Hippocampal formation (tissue), 2 donors: ENCODE measurements at places on chromosomes 13 and 19.

- DNase-seq = no peak
Observed at GRCh38 chr19:35781650-35782049, 6.3 kb downstream of the ARHGAP33 start.

DNA sequence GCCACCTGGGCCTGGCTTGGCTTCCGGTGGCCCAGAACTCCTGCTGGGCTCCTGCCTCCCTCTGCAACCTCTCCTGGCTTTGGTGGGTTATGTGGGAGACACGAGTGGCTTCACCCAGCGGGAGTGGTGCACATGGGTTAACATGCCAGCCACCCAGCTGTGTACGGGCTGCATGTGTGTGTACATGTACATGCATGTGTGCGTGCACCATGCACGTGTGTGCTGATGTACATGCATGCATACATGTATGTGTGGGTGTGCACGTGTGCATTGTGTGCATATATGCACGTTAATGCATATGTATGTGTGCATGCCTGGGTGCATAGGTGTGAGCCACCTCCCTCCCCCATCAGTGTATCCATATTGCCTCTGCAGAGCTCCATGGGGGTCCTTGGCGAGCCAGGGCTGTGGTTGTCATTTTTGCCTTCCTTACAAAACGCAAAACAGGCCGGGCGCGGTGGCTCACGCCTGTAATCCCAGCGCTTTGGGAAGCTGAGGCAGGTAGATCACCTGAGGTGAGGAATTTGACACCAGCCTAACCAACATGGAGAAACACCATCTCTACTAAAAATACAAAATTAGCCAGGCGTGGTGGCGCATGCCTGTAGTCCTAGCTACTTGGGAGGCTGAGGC is 12.5 kb downstream of the GNA11 start:
- no peak for DNase-seq

DNA sequence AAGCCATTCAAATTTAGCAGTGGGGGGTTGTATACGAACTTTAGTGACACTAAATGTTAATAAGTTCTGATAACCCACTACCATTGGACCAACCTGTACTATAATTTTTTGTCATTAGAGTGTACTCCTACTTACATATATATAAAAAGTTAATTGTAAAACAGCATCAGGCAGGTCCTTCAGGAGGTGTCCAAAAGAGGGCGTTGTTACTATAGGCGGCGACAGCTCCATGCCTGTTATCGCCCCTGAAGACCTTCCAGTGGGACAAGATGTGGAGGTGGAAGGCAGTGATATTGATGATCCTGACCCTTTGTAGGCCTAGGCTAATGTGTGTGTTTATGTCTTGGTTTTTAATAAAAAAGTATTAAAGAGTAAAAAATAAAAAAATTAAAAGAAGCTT is 27.5 kb downstream of the SPRYD7 start:
- DNase-seq = no peak

- no peak for DNase-seq
Observed at GRCh38 chr19:743168-743687, 7.7 kb upstream of the MISP start.

- no peak for DNase-seq
Observed at GRCh38 chr19:30374865-30375552, 2.8 kb downstream of the ZNF536 start.

DNA sequence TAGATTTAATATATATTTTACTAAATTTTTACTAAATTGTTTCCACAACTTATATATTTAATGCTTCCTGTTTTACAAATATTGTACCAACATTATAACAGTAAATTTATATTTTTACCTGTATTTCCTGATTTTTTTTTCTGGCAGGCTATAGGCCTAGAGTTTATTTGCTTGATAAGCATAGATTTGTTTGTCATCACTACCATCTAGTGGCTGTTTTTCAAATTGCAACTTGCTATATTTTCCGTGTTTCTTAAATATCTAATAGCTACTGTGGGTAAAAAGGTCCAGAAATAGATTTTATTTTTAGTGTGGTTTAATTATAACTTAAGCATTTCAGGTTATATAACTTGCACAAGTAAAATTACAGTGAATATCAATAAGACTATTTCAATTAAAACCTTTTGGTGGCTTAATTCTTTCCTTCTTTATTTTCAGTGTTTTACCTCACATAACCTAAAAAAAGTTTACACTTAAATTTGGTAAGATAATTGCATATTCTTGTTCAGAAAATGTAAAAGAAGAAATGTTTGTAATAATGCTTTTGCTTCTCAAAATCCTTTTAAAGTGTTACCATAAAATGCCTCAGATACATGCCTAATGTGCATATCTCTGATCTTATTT is 60.6 kb downstream of the NDFIP2 start:
- DNase-seq = peak; percentile 76

GRCh38 chr13:99294198-99294597 is 13.0 kb downstream of the GPR183 start:
- no peak for DNase-seq

DNA sequence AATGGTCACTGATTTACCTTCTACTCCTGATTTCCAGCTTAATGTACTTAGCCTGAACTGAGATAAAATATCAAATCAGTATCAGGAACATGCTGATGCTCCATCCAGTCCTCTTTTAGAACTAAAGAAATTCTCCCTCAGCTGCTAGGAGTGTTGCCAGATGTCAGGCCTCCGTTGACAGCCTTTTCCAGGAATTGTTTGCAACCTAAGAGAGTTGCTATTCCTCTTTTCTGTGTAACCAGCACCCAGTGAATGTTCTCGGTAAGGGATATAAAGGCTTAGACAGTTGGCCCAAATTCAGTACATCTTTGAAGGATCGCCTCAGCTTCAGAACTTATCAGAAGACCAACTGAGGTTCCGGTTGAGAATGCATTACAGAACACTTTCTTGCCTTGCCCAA is 559.0 kb downstream of the PCDH17 start:
- no peak for DNase-seq

- DNase-seq = no peak
Observed at GRCh38 chr19:732148-733069, 18.5 kb upstream of the MISP start.

DNA sequence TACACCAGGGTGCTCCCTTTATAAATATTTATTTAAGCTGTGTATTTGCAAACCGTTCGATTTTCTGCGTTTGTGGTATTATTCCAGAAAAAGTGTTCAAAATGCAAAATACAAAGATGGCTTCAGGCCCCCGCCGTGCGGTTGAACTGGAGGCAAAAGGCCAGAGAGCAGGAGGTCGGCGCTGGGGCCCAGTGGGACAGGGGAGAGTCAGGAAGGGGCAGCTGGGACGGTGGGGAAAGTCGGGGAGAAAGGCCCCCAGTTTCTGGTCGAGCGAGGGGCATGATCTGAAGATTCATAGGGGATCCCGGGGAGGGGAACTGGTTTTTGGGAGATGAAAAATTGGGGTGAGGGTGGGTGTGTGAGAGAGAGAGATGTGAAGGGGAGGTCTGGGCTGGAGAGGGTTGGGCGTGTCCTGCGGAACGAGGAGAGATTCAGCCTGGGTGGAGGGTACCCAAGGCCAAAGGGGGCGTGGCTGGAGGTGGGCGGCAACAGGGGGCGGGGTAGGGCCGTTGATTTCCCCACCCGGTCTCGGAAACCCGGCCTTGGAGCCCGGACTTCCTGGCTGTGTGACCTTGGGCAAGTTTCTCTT is 678 bp downstream of the ISOC2 start:
- peak; percentile 43 for DNase-seq

- no peak for DNase-seq
Observed at GRCh38 chr19:58334691-58335249, 8.0 kb downstream of the ZSCAN22 start.
